ENCODE measurements at places on chromosomes 13 and 19.
A peak's percentile ranks its signal among the peaks of the same experiment; 100 is the strongest.

DNA sequence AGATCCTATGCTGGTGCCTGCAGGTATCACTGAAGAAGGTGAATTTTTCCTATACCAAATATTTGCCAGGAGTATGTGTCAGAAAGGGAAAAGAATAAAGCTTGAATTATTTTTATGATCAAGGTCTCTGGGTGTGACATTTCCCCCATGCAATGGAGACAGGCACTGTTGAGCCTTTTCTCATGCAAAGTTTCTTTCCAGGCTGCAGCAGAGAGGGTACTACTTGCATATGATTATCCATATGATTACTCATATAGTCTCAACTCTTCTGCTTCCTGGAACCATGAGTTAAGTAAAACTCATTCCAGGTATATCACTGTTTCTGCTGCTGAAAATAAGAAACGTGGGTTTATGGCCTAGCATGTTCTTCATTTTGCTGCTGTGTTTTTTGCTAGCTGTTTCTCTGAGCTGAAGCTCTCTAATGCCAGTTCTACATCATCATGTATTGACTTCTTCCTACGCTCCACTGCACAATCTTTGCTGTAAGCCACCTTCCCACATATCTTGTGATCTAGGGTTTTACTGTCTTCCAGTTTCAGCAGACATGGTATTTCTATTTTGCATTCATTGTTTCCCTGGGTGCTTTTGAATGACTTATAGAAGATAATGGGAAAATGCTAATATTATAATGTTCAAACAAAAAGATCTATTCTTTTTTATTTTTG is 278.7 kb upstream of the GPC6 start:
- no peak for DNase-seq

DNA sequence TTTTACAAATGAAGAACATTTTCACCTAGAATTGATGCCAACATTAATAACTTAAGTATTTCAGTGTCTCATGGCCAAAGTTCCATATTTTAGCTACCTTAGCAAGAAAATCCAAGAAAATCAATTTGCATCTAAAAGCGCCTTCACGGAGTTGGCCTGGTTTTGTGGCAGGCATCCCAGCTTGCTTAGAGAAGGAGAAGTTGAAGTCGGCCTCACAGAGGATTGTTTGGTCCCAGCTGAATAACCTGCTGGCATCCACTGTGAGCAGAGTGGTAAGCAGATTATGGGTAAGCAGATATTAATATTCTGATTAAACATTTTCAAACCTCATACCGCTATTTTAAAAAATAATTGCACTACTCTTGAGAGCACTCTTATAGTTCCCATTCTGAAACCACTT is 62.3 kb upstream of the STARD13 start:
- no peak for DNase-seq

DNA sequence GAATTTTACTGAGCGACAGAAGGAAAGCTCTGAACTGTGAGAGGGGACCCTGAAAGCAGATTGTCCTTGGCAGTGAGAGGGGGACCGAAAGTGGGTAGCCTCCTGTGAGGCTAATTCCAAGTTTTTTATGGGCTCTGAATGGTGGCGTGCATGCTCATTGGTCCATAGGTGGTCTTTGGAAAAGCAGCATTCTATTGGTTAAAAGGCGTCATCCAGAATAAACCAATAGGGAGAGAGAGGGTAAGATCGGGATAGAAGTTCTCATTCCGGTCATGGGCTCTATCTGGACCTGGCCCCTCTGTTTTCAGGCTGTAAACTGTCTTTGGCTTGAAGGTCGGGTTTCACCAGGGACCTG is 539.8 kb upstream of the PCDH9 start:
- DNase-seq: no peak

GRCh38 chr19:55621673-55622231 is 2.6 kb downstream of the ZNF784 start:
- DNase-seq: no peak

DNA sequence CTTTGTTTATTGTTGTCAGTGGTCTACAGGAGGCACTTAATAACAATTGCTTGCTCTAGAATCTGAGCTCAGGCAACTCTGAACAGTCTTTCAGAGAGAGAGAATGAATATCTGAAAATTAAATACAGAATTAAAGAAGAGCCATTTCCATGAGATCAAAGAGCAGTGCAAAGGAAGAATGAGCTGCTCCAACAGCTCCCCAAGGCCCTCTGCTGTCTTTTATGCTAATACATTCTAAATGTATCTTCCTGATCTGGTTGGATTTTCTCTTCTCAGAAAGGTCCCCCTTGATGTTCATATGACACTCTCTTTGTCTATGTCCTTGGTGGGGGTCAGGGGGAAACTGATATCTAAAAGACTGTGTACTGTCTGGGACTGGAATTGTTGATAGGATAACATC is 1029.6 kb downstream of the PCDH9 start:
- no peak for DNase-seq

- no peak for DNase-seq
These were observed 31.6 kb downstream of the MTRF1 start for GRCh38 chr13:41231786-41232185.

DNA sequence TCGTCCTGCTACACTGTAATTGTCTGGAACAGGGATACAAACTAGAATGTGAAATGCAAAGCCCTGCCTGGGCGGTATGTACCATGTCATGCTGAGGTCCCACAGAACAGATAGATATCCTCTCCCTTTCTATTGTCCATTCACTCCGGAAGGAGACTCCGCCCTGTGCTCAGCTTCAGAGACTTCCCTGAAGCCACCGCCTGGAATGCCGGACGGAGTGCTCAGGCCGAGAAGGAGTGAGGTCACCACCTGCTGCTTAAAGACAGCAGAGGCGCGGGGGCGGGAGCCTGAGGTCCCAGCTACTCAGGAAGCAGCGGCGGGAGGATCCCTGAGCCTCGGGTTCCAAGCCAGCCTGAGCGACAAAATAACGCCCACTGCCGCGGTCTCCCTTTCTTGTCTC is 890 bp upstream of the ZNF611 start:
- no peak for DNase-seq

- DNase-seq: no peak
These were observed 17.0 kb downstream of the ILF3 start for GRCh38 chr19:10670876-10671804.

- DNase-seq: no peak
These were observed 820.6 kb downstream of the PCDH9 start for GRCh38 chr13:66409542-66409941.

- no peak for DNase-seq
These were observed 15.7 kb upstream of the F7 start for GRCh38 chr13:113089693-113090414.

GRCh38 chr13:106541826-106542225 is 6.4 kb upstream of the EFNB2 start:
- no peak for DNase-seq

DNA sequence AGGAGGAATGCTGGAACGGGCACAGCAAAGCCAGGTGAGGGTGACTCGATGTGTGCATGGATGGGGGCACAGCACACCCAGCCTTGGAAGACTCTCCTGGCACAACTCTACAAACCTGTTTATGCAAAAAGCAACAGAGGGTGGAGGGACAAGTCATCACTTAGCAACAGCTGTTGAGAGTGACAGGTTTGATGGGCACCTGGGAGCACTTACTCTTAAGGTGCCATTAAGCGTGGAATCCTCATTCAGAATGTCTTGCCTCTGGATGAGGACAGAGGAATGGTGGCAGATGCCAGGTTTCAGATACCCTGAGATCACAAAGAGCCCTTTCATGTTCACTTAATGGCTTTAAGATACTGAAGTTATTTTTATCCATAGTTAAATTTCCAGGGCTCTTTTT is 97.0 kb downstream of the DCT start:
- no peak for DNase-seq

GRCh38 chr13:30804474-30804873 is 69.1 kb downstream of the ALOX5AP start:
- no peak for DNase-seq

- peak; percentile 80 for DNase-seq
These were observed at the start of gene TRAPPC5 for GRCh38 chr19:7680606-7681339. Gene TRAPPC5 (plus strand): TSS chr19:7680833. CDS start chr19:7682254, 1,421 bp downstream.

DNA sequence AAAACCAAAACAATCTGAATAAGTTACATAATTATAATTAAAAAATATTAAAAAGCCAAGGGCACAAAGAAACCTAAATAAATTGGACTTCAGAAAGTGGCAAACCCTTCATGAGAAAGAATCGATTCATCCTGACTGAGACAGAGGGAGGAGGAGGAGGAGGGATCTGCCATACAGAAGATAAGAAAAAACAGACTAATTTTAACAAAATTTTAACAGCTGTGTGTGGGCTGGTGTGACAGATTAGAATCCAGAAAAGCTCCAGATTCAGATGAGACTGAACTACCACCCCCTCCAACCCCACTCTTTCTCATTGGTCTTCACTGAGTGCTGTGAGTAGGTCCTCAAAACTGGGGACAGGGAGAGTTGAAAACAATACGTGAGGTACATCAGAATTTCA is 111.5 kb upstream of the HTR2A start:
- no peak for DNase-seq

DNA sequence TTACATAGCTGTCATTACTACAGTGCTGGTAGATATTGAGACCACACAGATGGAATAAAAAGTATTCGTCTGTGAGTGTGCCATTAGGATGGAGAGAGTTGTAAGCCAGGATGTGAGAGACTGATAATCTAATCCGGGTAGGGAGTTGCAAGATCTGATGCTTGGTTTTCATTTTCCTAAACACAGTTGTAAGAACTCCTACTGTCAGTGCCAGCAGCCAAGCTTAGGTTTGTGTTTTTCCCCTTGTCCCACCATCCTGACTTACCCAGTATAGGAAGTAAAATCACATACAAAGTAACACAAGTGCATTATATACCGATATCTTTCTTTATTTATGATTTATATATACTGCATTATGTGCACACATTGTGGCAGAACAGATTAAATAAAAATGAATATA is 726.4 kb upstream of the PCDH20 start:
- DNase-seq: no peak

Data from stimulated activated CD4-positive, alpha-beta T cell treated with anti-CD3 and anti-CD28 coated beads, TNF-alpha, amount 100 ng/mL, for 4 hours (primary cell).